Inflammatory macrophage treated with lipopolysaccharide for 4 hours (primary cell): ENCODE measurements at places on chromosomes 11 and 22.

- DNase-seq: no peak
These were observed 5.8 kb upstream of the RPS6KA4 start for GRCh38 chr11:64352995-64353714.

DNA sequence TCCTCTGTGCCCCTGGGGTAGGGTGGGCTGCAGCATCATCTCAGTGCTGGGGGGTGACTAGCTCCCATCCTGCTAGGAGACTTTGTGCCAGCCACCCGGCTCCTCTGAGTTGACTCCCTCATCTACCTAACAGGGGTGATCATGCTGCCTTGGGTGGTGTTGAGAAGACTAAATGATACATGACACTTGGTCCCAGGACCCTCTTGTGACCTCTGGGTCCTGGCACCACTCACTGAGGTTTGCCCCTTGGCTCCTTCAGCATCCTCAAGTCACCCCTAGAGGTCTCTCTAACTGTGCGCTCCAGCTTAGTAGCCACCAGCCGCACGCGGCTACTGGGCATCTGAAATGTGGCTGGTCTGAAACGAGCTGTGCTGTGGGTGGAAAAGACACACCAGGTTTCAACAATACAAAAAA lies 72.1 kb downstream of the LRRC32 start:
- peak; percentile 66 for DNase-seq

DNA sequence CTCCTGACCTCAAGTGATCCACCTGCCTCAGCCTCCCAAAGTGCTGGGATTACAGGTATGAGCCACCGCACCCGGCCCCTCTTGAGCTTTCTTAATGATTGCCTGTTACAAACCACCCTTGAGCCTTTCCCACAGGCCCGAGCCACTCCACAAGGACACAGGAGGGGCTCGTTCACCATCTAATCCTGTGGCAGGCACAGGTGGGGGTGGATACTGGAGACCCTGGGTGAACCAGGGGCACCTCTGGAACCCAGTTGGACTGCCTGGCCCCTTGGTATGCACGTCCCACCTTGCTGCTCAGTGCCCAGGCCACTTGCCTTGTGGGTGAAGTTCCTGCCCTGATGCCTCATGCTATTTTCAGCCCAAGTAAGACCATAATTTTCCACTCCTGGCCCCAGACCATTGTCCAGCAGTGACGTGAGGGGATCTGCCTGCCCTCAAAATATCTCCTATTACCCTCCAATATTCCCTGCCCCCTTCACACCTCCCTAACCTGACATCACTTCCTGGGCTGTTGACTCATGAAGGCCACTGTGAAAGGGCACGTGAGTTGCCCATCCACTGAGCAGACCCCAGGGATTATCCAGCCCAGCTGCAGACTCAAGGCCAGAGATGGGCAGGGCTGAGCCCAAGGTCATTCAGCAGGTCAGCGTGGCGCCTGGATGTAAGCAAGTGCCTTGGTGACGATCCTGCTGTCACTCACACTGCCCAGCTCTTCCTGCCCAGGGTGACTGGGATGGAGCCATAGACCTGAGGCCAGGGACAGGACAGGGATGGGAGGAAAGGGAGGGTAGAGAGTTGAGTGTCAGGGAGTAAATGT lies 19.6 kb downstream of the P2RY2 start:
- no peak for DNase-seq

- DNase-seq: no peak
These were observed 76.4 kb downstream of the KCNQ1 start for GRCh38 chr11:2521081-2521732.

GRCh38 chr11:83768489-83768888 lies 482.3 kb upstream of the CCDC90B start:
- DNase-seq: no peak

- DNase-seq: no peak
These were observed 57.5 kb downstream of the RPL27A start for GRCh38 chr11:8740129-8740528.

DNA sequence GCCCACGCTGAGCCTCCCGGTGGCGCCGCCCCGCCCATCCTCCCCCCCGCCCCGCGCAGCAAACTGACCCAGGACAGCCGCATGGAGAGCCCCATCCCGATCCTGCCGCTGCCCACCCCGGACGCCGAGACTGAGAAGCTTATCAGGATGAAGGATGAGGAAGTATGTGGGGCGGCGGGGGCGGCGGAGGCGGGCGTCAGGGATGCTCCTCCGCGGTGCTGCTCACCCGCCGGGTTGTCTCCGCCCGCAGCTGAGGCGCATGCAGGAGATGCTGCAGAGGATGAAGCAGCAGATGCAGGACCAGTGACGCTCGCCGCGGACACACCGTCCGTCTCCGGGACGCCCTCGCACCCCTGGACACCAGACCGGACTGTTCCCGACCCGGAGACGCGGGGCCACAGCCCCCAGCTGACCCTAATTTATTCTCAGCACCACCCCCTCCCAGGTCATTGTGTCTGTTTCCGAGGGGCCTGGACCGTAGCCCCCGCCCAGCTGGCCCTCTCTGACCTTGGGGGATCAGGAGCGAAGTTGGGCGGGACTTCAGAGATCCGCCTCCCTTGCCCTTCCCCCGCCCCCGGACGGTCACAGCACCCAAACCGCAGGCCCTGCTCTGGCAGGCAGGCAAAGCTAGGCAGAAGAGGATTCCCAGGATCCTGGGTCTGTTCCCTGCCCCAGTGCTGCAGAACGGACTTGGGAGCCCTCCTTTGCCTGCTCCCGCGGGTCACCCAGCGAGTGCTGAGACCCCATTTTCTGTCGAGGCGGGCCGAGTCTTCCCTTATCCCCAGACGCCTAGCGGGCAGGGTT lies 959 bp upstream of the GP1BB start:
- no peak for DNase-seq
